Lower lobe of right lung (tissue), 2 donors: ENCODE measurements at places on chromosomes 2 and 18.
A peak's percentile ranks its signal among the peaks of the same experiment; 100 is the strongest.

GRCh38 chr18:74248595-74248994 lies 43.2 kb downstream of the CYB5A start:
- DNase-seq = no peak

- no peak for DNase-seq
These were observed 181.0 kb upstream of the CDH2 start for GRCh38 chr18:28357766-28358401.

- no peak for DNase-seq
These were observed 134.9 kb upstream of the KYNU start for GRCh38 chr2:142742371-142743214.

GRCh38 chr2:144320491-144320890 lies 199.4 kb downstream of the ZEB2 start:
- DNase-seq = no peak

DNA sequence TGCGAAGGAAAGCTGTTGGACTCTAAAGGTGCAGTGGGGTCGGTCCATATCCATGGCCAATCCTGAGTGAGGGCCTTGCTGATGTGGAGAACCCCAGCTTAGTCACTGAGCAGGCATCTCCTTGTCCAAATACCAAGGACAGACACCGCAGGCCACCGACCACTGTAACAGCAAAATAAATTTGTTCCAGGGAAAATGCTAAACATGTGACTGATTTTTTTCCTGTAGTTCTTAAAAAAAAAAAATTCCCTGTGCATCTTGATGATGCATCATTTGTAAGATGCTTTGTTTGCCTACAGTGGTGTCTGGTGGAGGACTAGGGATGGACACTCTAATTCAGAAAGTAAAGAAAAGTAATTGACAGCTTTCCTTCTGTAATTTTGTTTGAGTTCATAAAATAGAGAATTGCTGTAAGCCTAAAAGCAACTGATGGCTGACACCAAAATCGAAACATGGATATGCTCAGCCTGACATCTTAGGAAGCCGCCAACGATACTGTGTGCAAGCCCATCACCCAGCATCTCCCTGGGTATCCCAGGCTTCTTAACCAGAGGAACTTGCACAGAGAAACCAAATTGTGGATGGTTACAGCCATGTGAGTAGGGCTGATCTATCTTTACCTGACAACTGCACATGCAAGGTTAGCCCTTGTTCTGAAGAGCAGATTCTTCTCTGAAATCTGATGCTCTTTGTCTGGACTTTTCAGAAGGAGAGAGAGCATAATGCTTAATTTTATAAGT lies 188.6 kb downstream of the ARL4C start:
- no peak for DNase-seq

DNA sequence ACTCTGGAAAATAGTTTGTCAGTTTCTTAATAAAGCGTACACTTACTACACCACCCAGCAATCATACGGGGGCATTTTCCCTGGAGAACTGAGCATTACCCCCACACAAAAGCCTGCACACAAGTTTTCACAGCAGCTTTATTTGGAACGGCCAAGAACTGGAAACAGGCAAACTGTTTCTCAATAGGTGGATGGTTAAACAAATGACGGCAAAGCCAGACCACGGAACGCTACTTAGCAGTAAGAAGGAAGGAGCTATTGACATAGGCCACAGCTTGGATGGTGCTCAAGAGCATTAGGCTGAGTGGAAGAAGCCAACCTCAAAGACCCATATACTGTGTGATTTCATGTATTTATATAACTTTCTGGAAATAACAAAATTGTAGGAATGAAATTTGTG lies 9.0 kb downstream of the MALL start:
- DNase-seq = peak; percentile 53

DNA sequence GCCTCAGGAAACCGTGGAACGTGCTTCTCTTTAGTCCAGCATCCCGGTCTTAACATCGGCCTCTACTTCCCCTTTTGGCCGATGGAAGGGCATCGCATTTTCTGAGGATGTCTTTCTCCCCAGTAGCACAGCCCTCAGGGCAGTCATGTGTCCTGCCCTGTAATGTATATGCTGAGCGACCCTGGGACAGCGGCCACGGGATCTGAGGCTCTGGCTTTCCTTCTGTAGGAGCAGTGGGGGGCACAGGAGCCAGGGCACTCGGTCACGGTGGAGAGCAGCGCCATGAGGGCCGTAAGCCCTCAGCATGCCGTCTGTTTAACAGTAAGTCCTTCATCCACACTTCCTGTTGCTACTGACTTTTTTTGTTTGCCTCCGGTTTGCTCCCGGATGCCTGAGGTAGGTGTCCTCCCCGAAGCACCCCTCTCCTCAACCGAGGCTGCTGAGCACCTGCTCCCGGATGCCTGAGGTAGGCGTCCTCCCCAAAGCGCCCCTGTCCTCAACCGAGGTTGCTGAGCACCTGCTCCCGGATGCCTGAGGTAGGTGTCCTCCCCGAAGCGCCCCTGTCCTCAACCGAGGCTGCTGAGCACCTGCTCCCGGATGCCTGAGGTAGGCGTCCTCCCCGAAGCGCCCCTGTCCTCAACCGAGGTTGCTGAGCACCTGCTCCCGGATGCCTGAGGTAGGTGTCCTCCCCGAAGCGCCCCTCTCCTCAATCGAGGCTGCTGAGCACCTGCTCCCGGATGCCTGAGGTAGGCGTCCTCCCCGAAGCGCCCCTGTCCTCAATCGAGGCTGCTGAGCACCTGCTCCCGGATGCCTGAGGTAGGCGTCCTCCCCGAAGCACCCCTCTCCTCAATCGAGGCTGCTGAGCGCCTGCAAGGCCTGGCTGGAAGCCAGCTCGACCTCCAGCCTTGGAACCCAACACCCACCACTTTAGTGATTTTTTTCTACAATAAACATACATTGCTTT lies 169.3 kb downstream of the HDAC4 start:
- DNase-seq = no peak

DNA sequence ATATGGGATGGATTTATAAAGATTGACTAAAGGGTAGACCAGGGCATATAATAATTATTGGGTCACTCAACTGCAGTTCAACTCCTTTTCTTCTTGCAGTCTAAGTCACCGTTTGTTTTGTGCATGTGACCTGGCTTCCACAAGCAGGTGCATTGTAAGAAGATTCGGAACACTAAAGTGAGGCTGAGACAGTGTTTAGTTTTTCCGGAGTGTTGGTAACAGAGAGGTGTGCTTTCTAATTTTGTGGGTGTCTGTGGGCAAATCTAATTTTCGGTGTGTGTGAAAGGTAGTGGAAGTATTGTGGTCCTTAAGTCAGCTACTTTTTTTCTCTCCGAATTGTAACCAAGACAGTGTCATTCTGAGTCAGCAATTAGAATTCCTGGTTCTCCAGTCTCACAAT lies 184.5 kb downstream of the CDH19 start:
- DNase-seq = no peak

DNA sequence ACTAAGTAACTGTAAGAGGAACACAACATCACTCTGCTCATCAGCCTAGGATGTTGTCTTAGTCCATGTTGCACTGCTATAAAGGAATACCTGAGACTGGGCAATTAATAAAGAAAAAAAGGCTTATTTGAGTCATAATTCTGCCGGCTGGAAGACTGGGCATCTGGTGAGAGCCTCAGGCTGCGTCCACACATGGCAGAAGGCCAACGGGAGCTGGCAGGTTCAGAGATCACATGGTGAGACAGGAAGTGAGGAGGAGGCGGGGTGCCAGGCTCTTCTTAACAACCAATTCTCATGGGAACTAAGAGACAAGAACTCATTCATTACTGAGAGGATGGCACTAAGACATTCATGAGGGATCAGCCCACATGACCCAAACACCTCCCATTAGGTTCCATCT lies 46.8 kb downstream of the EPG5 start:
- peak; percentile 77 for DNase-seq

DNA sequence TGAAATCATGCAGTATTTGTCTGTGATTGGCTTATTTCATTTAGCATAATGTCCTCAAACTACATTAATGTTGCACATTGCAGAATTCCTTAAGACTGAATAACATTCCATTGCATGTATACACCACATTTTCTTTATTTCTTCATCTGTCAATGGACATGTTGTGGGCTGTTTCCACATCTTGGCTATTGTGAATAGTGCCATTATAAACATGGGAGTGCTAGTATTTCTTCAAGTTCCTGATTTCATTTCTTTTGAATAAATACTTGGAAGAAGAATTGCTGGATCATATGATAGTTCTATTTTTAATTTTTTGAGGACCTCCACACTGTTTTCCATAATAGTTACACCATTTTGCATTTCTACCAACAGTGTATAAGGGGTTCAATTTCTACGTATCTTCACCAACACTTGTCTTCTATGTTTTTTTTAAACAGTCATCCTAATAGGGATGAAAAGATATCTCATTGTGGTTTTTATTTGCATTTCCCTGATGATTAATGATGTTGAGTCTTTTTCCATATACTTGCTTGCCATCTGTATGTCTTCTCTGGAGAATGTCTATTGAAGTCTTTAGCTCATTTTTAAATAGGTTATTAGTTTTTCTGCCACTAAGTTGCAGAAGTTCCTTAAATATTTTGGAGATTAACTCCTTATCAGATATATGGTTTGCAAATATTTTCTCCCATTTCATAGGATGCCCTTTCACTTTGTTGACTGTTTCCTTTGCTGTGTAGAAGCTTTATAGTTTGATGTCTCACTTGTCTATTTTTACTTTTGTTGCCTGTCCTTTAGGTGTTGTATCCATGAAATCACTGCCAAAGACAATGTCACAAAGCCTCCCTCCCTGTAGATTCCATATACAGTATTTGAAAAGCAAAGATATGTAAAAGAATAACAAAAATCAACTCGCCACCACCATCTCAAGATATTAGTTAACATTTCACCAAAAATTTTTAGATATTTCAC lies 14.6 kb downstream of the FBXO11 start:
- no peak for DNase-seq

DNA sequence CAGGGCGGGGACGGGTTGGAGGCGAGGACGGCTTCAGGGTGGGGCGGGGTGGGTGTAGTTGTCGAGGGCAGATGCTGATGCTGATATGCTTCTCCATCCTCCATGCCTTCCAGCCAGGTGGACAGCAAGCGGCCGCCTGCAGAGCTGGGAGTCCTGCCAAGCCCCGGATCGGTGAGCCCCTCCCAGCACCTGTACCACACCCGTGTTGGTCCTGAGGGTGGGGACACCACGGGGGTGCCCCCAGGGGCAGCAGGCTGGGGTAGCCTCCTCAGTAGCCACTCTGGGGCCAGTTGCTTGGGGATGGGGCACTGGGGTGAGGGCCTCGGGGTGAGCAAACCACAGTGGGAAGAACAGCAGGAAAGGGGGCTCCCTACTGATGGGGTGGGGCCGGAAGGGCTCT lies 2.6 kb downstream of the ANO7 start:
- no peak for DNase-seq

- no peak for DNase-seq
These were observed 20.3 kb downstream of the KYNU start for GRCh38 chr2:142897807-142898206.

GRCh38 chr2:52342458-52342857 lies 1310.5 kb upstream of the NRXN1 start:
- DNase-seq = no peak

GRCh38 chr2:85089585-85089984 lies 43.6 kb upstream of the TCF7L1 start:
- DNase-seq = no peak

DNA sequence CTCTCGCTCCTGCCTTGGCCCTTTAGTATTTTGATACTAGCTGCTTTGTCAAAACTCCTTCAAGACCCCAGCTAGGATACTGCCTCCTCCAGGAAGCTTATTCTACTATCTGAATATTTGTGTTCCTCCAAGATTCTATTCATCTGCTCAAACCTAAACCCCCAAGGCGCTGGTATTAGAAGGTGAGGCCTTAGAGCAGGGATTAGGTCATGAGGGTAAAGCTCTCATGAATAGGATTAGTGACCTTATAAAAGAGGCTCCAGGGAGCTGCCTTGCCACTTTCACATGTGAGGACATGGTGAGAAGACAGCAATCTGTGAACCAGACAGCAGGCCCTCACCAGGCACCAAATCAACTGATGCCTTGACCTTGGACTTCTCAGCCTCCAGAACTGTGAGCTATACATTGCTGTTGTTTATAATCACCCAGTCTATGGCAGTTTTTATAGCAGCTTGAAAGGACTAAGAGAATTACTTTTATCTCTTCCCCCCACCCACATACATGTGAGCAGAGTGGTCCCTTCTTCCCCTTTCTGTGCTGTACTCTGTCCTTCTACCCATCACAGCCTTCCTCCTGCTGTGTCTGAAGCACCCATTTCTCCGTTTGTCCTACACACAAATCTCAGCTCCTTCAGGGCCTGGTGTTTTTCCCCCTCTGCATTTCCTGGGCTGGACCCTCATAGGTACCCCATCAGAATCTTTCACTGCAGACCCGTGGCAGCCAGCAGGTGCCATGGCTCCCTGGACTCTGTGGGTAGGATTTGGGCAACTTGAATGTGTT lies 54.5 kb downstream of the HS1BP3 start:
- DNase-seq = no peak

DNA sequence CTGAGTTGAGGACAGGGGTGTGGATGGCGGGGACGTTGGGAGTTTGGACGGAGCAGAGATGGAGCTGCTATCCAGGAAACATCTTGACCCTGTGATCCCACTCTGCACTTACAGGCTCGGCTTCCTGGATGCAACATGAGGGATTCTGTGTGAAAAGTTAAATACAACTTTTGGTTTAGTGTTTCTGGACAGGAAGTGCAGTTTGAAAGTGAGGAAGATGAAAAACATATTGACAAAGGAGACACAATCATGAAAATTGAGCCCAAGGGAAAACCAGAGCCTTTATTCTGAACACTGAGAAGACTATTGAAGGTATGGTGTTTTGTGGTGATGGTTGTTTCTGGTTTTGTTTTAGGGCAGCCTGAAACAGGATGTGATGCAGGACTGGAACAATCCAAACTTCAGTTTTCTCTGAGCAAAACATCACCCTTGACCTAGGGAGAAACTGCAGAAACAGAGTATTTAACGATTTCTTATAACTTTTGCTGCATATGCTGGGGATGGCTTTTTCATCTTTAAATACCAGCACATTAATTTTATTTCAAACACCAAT lies 76.5 kb upstream of the RFX8 start:
- DNase-seq = no peak

GRCh38 chr2:113700186-113700841 lies 56.1 kb downstream of the SLC35F5 start:
- DNase-seq = peak; percentile 64

- no peak for DNase-seq
These were observed 111.8 kb downstream of the STK39 start for GRCh38 chr2:168135630-168136029.

- DNase-seq = peak; percentile 60
These were observed 2.1 kb upstream of the CXCR1 start for GRCh38 chr2:218168635-218169462.

- DNase-seq = no peak
These were observed 148.2 kb downstream of the PHLPP1 start for GRCh38 chr18:62863579-62864001.
